Nephron progenitor cell (in vitro differentiated cells): ENCODE measurements at places on chromosomes 6 and 20.

GRCh38 chr6:111824608-111825337 is 48.5 kb downstream of the FYN start:
- peaks cover 34% of the 10 kb centered on the region for H3K36me3 ChIP-seq
- no peak overlapping the region for H3K4me3 ChIP-seq
- peaks cover 45% of the 10 kb centered on the region for H3K4me1 ChIP-seq
- H3K27me3 ChIP-seq: no peaks in the 10 kb centered on the region
- no peak for DNase-seq
- H3K27ac ChIP-seq: peak overlapping the region; percentile 15

- no peak for DNase-seq
- H3K4me1 ChIP-seq: peaks cover 29% of the 10 kb centered on the region
- no peaks in the 10 kb centered on the region for H3K27me3 ChIP-seq
- no peak overlapping the region for H3K4me3 ChIP-seq
Measured at GRCh38 chr6:15171026-15171425, 74.8 kb upstream of the JARID2 start.

DNA sequence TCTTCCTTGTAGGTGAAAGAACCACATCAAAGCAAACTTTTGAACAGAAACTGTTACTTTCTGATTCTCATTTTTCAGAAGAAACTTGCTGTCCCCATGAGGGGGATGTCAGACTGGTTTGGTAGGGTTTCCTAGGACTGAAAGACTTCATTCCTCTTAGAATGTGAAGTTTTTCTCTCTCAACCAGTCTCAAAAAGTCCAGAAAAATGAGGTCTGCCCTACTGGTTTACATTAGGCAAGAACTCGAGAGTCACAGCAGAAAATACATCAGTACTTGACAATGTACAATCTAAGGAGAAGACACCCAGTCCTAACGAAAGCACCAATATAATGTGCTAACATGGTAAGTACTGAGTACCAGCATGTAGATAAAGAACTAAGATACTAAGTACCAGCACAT is 12.7 kb upstream of the NHLRC1 start:
- no peak overlapping the region for H3K4me3 ChIP-seq
- H3K36me3 ChIP-seq: peaks cover 21% of the 10 kb centered on the region
- no peaks in the 10 kb centered on the region for H3K4me1 ChIP-seq
- H3K27me3 ChIP-seq: peaks cover 2% of the 10 kb centered on the region
- no peak overlapping the region for H3K27ac ChIP-seq

GRCh38 chr20:53599910-53600632 is 6.4 kb upstream of the ZNF217 start:
- H3K27me3 ChIP-seq: peaks cover 3% of the 10 kb centered on the region
- peaks cover 62% of the 10 kb centered on the region for H3K4me1 ChIP-seq
- H3K27ac ChIP-seq: peak overlapping the region; percentile 39
- no peak for DNase-seq
- H3K36me3 ChIP-seq: no peaks in the 10 kb centered on the region
- no peak overlapping the region for H3K4me3 ChIP-seq

- H3K4me1 ChIP-seq: peaks cover 9% of the 10 kb centered on the region
- H3K27ac ChIP-seq: no peak overlapping the region
- no peak for DNase-seq
- H3K27me3 ChIP-seq: peaks cover 9% of the 10 kb centered on the region
- no peaks in the 10 kb centered on the region for H3K36me3 ChIP-seq
Measured at GRCh38 chr20:43949741-43950618, 35.3 kb downstream of the TOX2 start.

- DNase-seq: no peak
- no peak overlapping the region for H3K27ac ChIP-seq
Measured at GRCh38 chr20:17750722-17751045, 50.9 kb downstream of the BANF2 start.

DNA sequence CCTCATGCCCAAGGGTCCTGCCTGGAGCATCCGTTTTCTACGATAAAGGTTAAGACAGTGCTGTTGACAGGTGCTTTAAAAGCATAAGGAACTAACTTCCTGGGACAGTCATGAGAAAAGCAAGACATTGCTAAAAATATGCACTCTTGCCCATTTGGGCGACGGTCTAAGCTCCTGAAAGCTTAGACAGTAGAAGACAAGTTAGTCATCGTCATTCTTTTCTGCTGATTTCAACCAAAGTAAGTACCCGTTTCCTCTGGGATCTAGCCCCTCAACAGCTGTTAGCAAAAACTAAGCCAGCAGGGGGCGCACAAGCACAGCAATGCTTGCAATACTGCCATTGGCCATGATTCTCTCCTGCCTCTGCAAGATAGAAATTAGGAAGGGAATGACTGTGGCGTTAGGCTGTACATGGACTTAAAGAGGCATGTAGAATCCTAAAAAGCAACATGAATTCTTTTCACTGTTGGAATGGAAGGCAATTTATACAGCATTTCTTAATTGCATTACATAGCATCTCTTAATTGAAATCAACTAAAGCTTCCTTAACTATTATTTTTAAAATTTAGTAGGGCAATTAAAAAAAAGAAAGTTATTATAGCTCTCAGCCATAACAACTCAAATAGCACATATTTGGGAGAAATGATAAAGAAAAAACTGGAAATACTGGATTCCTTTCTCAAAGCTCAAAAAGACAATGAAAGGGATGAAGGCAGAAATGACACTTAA is 147.8 kb upstream of the RALGAPA2 start:
- DNase-seq: peak; percentile 99
- H3K36me3 ChIP-seq: no peaks in the 10 kb centered on the region
- peaks cover 12% of the 10 kb centered on the region for H3K4me1 ChIP-seq
- H3K4me3 ChIP-seq: no peak overlapping the region
- H3K27ac ChIP-seq: no peak overlapping the region

GRCh38 chr6:138663892-138664291 is 109.7 kb upstream of the CCDC28A start:
- no peak overlapping the region for H3K27ac ChIP-seq
- no peak for DNase-seq
- no peaks in the 10 kb centered on the region for H3K27me3 ChIP-seq
- H3K36me3 ChIP-seq: no peaks in the 10 kb centered on the region

DNA sequence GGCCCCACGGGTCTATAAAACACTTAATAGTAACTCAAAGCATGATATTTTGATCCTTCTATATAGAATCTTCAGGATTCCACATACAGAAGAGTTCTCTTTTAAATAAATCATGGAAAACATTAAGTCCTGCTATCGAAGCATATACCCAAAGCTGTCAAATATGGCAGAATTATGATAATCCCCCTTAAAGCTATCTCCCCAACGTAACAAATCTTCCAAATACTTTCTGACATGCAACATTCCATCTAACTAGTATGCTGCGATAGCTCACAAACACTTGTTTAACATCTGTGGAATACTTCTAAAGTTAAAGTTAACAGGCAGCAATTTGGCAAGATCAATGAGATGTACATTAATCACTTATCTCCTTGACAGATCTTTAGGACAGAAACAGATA is 371.0 kb upstream of the RUNX2 start:
- no peaks in the 10 kb centered on the region for H3K4me1 ChIP-seq
- H3K27ac ChIP-seq: no peak overlapping the region
- H3K36me3 ChIP-seq: peaks cover 21% of the 10 kb centered on the region
- DNase-seq: no peak
- H3K27me3 ChIP-seq: no peaks in the 10 kb centered on the region

DNA sequence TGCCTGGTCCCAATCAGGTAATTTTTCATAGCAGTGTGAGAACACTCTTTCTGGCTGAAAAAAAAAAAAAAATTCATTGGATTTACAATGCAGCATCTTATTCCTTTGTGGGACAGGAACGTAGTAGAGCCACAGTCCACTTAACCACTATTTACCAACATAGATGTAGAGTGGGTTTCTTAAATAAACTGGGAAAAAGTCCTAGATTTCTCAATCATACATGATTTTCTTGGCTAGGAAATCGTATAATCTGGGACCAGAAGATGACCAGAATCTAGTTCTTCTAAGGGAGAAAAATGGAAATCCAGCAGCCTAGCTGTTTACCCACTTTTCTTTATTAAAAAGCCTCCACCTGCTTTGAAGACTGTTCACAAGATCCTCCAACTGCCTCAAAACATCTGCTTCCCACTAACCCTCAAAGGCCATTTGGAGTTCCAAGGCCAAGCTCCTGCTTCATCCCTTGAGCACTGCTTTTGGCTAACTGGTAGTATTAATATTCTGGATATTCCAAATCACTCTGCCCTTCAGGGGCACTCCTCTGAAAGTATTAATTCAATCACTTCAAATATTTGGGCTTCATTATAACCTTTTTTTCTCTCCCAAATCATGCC is 70.4 kb downstream of the FYN start:
- H3K36me3 ChIP-seq: peaks cover 10% of the 10 kb centered on the region
- H3K4me1 ChIP-seq: peaks cover 48% of the 10 kb centered on the region

DNA sequence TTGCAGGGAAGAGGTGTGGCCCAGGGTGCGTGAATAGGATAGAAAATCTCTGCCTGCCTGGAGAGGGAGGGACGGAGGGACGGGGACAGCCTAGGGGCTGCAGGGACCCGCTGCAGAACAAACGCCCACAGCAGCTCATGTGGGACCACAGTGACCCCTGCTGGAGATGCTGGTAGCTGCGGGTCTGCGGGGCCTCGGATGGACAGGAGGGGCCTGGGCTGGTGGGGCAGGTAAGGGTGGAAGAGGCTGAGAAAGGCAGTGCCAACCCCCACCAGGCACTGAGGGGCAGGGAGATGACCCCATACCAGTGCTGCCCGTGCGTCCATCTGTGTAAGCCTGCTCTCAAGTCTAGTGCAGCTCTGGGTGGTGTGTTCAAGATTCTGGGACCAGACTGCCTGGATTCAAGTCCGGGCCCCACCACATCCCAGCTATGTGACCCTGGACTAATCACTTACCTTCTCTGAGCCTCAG is 39.4 kb downstream of the KIAA1755 start:
- no peak overlapping the region for H3K27ac ChIP-seq
- H3K4me3 ChIP-seq: no peak overlapping the region
- H3K36me3 ChIP-seq: no peaks in the 10 kb centered on the region
- DNase-seq: peak; percentile 92
- peaks cover 21% of the 10 kb centered on the region for H3K27me3 ChIP-seq
- peaks cover 9% of the 10 kb centered on the region for H3K4me1 ChIP-seq

GRCh38 chr6:46704562-46704961 is 16.9 kb downstream of the TDRD6 start:
- no peaks in the 10 kb centered on the region for H3K36me3 ChIP-seq
- DNase-seq: no peak
- no peak overlapping the region for H3K27ac ChIP-seq
- H3K4me3 ChIP-seq: no peak overlapping the region
- peaks cover 19% of the 10 kb centered on the region for H3K4me1 ChIP-seq

DNA sequence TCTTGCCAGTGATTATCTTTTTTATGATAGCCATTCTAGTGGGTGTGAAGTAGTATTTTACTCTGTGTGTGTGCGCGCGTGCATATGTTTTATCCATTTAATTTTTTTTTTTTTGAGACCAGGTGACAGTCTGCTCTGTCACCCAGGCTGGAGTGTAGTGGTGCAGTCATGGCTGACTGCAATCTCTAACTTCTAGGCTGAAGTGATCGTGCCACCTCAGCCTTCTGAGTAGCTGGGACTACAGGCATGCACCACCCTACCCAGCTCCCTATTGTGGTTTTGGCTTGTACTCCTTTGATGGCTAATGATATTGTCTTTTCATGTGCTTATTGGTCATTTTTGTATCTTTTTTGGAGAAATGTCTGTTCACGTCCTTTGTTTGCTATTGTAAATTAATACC is 33.3 kb downstream of the ITCH start:
- H3K4me3 ChIP-seq: no peak overlapping the region
- H3K27me3 ChIP-seq: no peaks in the 10 kb centered on the region
- no peak overlapping the region for H3K27ac ChIP-seq
- no peak for DNase-seq
- H3K36me3 ChIP-seq: peaks cover 62% of the 10 kb centered on the region

GRCh38 chr6:35287671-35288396 is 9.8 kb upstream of the DEF6 start:
- H3K4me1 ChIP-seq: no peaks in the 10 kb centered on the region
- DNase-seq: no peak
- peaks cover 40% of the 10 kb centered on the region for H3K36me3 ChIP-seq
- H3K4me3 ChIP-seq: no peak overlapping the region
- peak overlapping the region; percentile 29 for H3K27ac ChIP-seq
- H3K27me3 ChIP-seq: no peaks in the 10 kb centered on the region

- no peak overlapping the region for H3K27ac ChIP-seq
- no peak overlapping the region for H3K4me3 ChIP-seq
- H3K36me3 ChIP-seq: peaks cover 9% of the 10 kb centered on the region
- no peak for DNase-seq
Measured at GRCh38 chr6:38179300-38179699, 359.8 kb downstream of the ZFAND3 start.

GRCh38 chr20:58625585-58625984 is 25.5 kb upstream of the STX16 start:
- no peak overlapping the region for H3K27ac ChIP-seq
- DNase-seq: no peak
- H3K36me3 ChIP-seq: no peaks in the 10 kb centered on the region
- no peak overlapping the region for H3K4me3 ChIP-seq
- peaks cover 17% of the 10 kb centered on the region for H3K27me3 ChIP-seq
- H3K4me1 ChIP-seq: peaks cover 19% of the 10 kb centered on the region

DNA sequence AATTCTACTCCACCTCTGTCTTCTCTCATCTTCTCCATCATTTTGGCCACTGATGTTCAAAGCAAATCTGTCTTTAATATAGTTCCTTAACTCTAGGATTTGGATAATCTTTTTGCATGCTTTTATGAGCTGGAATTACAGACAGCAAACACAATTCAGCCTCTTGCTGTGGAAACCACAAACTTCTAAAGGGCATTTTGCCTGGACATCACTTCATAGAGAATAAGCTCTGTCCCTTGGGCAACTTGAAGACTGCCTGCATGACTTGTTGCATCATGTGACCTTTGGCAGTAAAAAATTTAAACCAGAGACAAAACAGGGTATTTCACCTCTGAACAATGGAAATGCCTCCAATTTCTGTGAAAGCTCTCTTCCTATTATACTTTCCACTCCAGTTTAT is 74.1 kb upstream of the HDDC2 start:
- H3K27ac ChIP-seq: no peak overlapping the region
- no peak overlapping the region for H3K4me3 ChIP-seq
- DNase-seq: no peak
- peaks cover 2% of the 10 kb centered on the region for H3K27me3 ChIP-seq
- peaks cover 30% of the 10 kb centered on the region for H3K4me1 ChIP-seq
- H3K36me3 ChIP-seq: no peaks in the 10 kb centered on the region

DNA sequence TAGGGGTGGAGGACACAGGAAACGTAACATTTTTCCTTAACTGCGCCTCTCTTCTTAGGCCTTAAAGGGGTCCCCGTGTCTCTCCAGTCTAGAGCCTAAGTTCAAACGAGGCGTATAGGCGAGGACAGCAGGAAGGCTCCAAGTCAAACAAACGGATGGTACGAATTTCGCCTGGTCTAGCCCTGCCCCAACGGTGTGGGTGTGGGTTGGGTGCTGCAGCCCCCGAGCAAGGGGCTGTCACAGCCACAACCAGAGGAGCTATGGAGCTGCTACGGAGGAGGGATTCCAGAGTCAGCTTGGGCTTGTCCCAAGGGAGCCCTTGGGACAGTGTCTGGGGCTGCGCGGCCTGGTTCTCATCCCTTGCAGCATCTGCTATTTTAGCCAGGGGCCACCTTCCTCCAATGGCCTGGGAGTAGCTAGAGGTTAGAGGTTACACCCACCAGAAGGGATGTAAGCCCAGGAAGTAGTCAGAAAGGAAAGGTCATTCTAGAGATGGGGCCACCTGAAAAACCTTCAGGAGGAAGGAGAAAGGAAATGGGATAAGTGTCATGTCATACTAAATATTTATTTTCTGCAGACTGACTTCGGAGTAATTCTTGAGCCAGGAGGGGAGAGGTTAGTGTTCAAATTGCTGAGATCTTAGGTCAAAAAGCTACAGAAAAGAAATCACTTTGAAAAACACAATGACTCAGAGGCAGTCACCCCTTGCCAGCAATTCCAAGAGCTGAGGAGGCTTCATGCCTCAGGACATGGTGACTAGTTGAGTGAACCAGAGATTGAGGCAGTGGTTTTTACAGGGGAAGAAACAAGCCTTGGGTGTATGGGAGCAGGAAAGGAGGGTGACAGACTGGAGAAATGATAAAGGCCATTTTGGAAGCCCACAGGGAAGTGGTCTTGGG is 21.7 kb downstream of the VPS52 start:
- H3K27me3 ChIP-seq: peaks cover 21% of the 10 kb centered on the region
- H3K4me3 ChIP-seq: peak overlapping the region; percentile 84
- H3K27ac ChIP-seq: peak overlapping the region; percentile 93
